ENCODE measurements at places on chromosomes 5 and 9.

- DNase-seq, result no peak
Measured at GRCh38 chr9:110583237-110583636, 3.7 kb upstream of the SVEP1 start.

DNA sequence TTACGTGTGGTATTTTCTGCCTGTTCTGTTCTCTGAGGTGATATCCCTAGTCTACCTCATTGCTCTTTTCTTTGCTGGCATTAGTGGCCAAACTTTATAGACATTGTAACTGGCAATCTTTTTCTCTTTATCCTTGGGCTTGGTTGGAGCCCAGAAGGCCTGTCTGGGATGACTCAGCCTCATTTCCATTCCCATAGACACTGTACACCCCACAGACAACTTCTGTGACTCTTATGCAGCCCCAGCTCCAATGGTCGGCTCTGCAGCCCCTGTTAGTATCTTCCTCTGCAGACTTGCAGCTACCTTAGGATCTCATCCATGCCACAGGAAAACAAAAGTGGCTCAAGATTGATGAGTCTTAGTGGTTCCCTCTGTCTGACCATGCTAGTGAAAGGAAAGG, 79.8 kb downstream of the CFAP95 start:
- DNase-seq, result no peak

GRCh38 chr5:76556511-76557221, 66.5 kb downstream of the F2RL2 start:
- DNase-seq, result no peak

DNA sequence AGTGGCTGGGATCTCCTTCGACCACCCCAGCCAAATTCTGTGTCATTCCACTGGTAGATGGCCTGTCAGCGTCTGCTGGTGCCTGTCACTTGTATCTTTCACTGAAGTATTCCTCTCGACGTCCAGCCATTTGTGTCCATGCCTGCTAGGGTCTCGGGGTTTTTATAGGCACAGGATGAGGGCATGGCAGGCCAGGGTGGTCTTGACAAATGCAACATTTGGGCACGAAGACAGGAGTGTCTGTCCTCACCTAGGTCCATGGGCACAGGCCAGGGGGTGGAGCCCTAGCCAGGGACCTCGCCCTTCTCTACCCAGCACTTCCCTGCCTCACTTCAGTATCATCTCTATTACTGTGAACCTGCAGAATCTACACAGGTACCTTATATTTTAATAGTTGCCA, 2223.9 kb upstream of the ACO1 start:
- DNase-seq, result no peak

DNA sequence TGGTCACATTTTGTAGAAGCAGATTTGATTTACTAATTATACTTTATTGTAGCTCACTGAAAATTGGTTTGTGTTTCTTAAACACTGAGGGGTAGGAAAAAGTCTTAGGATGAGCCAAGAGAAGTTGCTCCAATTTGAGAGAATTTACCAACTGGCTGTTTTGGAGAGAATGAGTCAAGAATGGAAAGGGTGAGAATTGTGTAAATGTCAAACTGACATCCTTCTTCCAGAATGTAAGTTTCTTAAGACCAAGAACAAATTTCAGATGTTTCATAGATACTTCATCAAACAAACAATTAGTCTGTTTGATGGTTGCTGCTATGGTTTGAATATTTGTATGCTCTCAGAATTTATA, 106.2 kb upstream of the TXNDC8 start:
- DNase-seq, result no peak

DNA sequence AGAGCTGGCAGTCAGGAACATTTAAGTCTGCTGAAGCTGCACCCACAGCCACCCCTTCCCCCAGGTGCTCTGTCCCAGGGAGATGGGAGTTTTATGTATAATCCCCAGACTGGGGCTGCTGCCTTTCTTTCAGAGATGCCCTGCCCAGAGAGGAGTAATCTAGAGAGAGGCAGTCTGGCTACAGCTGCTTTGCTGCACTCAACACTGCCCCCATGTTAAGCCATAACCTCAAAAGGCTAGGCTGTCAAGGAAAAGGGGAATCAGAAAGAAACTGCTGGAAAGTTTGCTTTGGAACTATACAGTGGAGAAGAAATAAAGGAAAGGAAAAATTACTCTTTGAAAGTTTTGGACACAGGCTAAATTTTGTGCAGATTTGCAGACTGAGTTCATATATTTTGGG, 127.2 kb downstream of the MACIR start:
- no peak for DNase-seq

DNA sequence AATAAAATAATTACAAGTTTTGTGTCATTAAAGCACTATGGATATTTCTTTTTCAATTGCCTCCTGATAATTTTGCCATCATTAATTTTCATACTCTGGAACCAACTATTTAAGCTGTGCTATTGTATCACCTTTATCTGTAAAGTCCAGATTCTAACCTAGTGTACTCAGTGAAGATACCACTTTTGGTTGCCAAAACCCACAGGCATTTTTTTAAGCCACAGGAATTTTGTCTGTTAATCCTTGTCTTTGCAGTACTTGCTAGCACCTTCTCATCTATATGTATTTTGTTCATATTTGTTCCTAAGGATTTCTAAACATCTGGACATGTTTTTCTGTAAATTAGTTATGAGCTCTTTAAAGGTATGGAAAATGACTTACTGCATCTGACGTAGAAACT, 481.4 kb upstream of the DAB2 start:
- DNase-seq, result no peak

DNA sequence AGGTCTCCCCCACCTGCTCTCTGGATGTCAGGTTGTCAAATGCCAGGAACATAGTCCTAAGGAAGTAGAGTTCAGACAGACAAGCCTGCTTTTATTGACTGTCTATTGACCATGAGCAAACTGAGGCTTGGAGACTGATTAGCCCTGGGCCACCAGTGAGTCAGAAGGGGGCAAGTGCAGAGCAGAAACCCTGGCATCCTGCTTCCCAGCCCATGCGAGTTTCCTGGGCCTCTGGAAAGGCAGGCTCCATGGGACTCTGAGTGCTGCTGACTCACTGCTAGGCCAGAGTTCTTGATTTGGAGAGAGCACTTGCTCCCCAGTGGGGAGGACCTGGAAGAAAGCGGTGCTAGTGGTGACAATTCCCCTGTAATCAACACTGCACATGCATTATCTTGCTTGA, 2.8 kb upstream of the HBEGF start:
- no peak for DNase-seq

GRCh38 chr5:10401498-10401897, 40.2 kb upstream of the ROPN1L start:
- DNase-seq, result no peak

- DNase-seq, result no peak
Measured at GRCh38 chr5:100165309-100165708, 369.9 kb upstream of the FAM174A start.

GRCh38 chr5:93394301-93394700, 186.7 kb downstream of the NR2F1-AS1 start:
- no peak for DNase-seq

DNA sequence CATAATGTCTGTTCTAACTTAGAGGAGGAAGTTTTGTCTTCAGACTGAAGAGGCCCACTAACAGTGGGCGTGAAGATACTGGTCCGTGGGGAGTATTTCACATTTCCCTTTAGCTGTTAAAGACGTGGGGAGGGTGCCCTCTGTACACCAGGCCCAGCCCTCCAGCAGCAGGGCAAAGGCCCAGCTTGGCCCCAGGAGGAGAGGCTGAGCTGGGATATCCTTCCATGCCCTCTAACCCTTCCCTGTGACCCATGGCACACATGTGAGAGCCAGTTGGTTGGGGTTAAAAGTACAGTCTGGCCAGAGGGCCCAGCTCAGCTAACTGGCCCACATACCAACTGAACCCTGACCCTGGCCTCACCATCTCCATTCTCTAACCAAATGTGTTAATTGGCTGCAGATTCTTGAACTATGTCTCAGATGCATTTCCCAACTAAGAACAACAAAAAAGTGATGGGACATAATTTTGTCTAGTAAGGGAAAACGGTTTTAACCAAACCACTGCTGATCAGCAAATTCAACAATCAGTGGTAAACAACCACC, 74.4 kb downstream of the LHFPL2 start:
- DNase-seq, result no peak

DNA sequence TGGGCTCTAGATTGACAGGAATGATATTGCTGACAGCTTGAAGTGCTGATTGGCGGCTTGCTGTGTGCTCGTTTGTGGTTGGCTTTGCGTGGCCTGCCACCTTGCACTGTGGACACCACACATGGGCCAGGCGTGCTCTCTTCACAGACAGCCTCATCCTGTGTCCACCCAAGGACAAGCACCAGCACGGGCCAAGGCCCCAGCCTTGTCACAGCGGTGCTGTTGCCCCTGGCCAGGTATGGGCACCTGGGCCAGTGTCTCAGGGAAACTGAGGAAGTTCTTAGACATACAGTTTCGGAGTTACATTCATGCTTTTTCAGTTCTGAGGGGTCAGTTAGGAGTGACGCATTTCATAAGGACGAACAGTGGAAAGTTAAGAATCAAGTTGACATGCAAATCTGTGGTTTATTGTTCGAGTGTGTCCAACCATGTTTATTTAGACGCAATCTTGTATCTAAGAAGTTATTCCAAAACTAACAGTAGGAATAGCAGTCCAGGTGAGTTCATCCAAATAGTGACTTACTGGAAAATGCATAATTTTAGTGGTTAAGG, 125.9 kb downstream of the EHMT1 start:
- no peak for DNase-seq

- no peak for DNase-seq
Measured at GRCh38 chr5:96893342-96893741, 17.0 kb downstream of the ERAP2 start.
